ENCODE measurements at places on chromosomes 2 and 18. TPM values are rescaled to one million over a fixed set of nuclear protein-coding genes. Genes with fewer than 3 reads are reported as not detected.

NPAS2 gene
- not detected for polyA plus RNA-seq

DNA sequence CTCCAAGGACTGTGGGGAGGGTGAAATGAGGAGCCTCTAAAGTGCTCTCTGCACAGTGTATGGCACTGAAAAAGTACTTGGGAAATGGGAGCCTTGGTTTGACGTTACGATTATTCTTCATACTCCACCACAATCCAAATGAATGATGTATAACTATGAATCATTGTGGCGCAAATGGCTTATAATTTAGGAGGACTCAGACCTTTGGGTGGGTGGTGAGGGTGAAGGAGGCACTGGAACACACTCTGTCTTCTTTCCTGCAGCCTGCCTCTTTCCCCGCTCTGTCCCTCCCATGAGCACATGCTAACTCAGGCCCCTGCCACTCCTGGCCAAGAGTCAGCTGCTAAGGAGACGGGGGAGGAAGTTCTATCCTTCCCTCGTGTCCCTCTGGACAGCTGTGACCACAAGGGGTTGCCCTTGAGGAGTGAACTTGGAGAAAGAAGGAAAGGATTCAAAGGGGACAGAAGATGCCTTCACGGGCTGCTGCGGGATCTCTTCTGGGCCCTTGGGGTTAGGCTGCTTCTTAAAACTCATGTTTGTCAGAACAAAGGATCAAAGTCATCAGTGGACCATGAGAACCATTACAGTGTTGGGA lies 36.5 kb downstream of the POLR1A start:
- H3K27ac ChIP-seq, result no peak overlapping the region
- H3K4me1 ChIP-seq, result peaks cover 9% of the 10 kb centered on the region
- no peak for DNase-seq
- no peaks in the 10 kb centered on the region for H3K27me3 ChIP-seq
- no peak overlapping the region for H3K4me3 ChIP-seq

ANKRD30B gene
- not detected for polyA plus RNA-seq

GRCh38 chr2:237530472-237531433 lies 35.6 kb upstream of the PRLH start:
- no peak overlapping the region for H3K4me3 ChIP-seq
- no peak overlapping the region for H3K27ac ChIP-seq
- peaks cover 21% of the 10 kb centered on the region for H3K4me1 ChIP-seq
- H3K36me3 ChIP-seq, result no peaks in the 10 kb centered on the region

GRCh38 chr18:57816208-57816954 lies 13.3 kb upstream of the ATP8B1 start:
- no peak overlapping the region for H3K4me3 ChIP-seq
- no peak for DNase-seq
- no peak overlapping the region for H3K27ac ChIP-seq
- H3K4me1 ChIP-seq, result peaks cover 4% of the 10 kb centered on the region

DNA sequence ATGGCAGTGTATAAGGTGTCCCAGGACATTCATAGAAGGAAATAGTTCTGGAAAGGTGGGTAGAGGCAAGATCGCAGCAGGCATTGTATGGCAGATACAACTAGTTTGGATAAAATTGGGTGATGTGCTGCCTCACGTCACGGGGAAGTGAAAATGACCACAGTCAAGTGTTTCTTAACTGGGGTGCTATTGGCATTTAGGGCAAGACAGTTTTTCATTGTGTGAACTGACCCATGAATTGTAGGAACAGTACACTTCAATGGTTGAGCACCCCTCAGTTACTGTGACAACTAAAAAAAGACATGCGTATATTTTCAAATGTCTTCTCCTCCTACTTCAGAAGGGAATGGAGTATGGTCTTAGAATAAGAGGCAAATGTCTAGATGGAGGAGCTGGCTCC lies 22.3 kb upstream of the CYRIA start:
- no peaks in the 10 kb centered on the region for H3K36me3 ChIP-seq
- no peak overlapping the region for H3K4me3 ChIP-seq
- DNase-seq, result no peak
- no peak overlapping the region for H3K27ac ChIP-seq
- H3K4me1 ChIP-seq, result no peaks in the 10 kb centered on the region
- no peaks in the 10 kb centered on the region for H3K27me3 ChIP-seq

DNA sequence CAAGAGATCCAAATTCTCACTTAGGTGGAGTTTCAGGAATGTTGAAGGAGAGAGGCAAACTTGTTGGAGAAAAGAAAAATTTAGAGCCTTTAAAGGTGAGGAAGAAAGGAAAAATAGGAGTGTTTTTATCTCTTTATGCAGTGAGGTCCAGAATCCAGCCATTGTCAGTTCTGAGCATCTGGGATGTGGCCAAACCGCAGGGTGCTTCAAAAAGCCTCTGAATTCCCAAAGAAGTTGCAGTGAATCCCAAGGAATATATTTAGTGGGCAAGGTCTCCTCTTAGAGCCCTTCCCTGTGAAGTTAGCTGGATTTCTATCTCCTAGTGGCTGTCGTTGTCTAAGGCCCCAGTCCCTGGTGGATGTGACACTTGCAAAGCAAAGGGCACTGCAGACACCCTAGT lies 51.2 kb downstream of the MTCL1 start:
- no peaks in the 10 kb centered on the region for H3K36me3 ChIP-seq
- H3K4me3 ChIP-seq, result no peak overlapping the region
- peaks cover 5% of the 10 kb centered on the region for H3K4me1 ChIP-seq
